NB4 (cell line): ENCODE measurements at places on chromosomes 2 and 18.
A peak's percentile ranks its signal among the peaks of the same experiment; 100 is the strongest.

DNA sequence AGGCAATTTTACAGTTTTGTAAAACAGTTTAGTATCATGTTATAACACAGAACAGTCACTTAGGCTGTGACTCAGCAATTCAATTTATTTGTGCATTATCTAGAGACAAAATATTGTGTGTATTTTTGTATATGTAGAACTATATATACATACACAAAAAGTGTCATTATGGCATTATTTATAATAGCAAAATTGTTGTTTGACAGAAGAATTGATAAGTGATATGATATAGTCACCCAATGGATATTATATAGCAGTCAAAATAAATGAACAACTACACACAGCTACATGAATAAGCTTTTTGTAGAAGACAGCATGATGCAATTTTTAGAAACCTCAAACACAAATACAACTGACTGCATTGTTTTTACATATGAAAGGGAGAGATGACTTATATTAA, 334.0 kb downstream of the TRIB2 start:
- peak; percentile 15 for DNase-seq

GRCh38 chr2:197205585-197206215, 104.9 kb downstream of the ANKRD44 start:
- DNase-seq, result no peak

- no peak for DNase-seq
Observed at GRCh38 chr18:22398464-22398863, 19.3 kb downstream of the CTAGE1 start.

DNA sequence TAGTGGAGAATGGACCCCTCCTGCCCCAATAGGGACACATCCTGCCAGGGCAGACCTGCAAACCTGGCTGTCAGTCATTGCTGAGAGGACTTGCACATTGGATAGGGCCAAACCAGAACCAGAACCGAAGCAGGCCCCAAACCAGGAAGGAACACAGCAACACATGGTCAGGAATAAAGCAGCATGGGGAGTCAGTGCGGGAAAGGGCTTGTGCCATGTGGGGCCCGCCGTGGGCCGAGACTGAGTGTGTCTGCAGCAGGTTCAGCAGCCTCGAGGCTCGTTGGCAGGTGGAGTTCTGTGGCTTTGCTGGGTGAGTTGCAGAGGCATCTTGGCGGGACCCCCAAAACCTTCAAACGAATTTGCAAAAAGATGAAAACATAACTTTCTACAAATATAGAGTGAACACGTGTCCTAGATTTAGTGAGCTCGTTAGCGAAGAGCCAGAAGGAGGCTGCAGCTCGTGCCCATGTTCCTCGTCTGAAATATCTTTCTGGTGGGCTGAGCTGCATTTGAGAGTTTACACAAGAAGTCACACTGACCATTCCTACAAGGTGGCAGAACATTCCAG, 44.9 kb upstream of the LDLRAD4 start:
- DNase-seq, result no peak

- DNase-seq, result peak; percentile 47
Observed at GRCh38 chr18:31146809-31147208, 15.8 kb downstream of the DSC1 start.

DNA sequence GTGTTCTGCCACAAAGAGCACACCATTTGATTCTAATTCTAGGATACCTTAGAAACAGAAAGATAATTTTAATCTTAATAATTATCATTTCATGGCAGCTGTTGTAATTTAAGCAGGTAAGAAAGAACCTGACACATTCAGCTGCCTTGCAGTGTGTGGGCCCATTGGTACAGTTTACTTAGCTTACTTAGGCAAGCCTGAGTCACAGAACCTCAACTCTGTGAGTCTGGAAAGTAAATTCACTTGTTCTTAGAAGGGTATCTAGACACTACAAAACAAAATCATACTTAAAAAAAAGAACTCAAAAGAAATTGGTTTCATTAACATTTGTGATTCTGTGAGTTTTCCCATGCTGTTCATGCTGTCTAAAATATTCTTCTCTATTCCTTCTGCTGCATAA, 956.3 kb upstream of the SLC39A10 start:
- DNase-seq, result no peak

- no peak for DNase-seq
Observed at GRCh38 chr2:143824791-143825190, 695.1 kb downstream of the ZEB2 start.
